ENCODE measurements at places on chromosomes 2 and 18.

- no peak for DNase-seq
Observed at GRCh38 chr2:196954001-196954400, 27.5 kb upstream of the PGAP1 start.

DNA sequence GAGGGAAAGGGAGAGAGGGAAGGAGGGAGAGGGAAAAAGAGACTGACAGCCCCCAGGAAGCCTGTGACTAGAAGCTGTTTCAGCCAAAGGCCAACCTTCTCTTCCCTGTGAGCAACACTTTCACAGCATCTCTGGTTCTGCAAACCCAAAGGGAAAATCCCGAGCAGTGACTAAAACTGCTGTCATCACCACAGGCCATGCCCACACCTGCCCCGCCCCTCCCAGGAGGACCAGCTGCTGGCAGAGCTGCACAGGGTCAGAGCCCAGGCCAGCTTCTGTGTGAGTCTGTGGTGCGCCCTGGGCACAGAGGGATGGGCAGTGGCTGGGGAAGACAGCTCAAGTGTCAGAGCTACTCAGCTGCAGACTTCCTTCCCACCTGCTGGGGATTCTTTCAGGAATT lies 64.9 kb upstream of the OTOS start:
- DNase-seq: peak; percentile 60

DNA sequence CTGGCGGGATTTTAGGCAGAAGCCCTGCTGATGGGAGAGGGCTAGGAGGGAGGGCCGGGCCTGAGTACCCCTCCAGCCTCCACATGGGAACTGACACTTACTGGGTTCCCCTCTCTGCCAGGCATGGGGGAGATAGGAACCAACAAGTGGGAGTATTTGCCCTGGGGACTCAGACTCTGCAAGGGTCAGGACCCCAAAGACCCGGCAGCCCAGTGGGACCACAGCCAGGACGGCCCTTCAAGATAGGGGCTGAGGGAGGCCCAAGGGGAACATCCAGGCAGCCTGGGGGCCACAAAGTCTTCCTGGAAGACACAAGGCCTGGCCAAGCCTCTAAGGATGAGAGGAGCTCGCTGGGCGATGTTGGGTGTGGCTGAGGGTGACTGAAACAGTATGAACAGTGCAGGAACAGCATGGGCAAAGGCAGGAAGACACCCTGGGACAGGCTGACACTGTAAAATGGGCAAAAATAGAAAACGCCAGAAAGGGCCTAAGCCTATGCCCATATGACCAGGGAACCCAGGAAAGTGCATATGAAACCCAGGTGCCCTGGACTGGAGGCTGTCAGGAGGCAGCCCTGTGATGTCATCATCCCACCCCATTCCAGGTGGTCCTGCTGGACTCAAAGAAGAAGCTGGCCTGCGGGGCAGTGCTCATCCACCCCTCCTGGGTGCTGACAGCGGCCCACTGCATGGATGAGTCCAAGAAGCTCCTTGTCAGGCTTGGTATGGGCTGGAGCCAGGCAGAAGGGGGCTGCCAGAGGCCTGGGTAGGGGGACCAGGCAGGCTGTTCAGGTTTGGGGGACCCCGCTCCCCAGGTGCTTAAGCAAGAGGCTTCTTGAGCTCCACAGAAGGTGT lies 8.5 kb downstream of the PROC start:
- no peak for DNase-seq

DNA sequence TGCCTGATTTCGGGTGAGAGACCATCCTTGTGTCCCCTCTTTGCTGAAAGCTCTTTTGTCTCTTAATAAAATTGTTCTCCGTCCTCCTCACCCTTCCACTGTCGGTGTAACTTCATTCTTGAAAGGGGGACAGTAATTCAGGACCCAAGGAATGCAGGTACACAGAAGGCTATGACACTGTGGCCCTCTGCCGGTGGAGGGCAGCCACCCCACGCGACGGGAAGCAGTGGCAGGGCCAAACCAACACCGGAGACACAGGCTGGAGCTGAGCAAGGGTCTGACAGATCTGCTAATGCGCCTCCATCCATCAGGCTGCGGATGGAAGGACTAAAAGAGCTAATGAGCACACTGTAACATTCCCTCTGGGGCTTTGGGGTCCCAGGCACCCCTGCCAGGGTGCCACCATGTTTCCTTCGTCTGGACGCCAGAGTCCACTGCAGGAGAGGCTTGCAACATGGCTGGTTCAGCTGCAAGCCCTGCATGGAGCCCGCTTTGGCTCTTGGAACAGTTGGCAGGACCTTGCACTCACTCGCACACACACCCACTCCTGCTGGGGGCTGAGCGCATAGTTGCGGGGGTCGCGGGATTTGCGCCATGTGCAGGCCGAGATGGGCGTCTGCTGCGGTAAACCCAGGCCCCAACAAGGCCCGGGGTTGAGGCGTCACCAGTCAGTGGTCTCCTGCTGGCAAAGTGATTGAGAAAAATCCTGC lies 544.1 kb upstream of the CDH7 start:
- DNase-seq: no peak

GRCh38 chr2:54419388-54419787 lies 36.7 kb upstream of the SPTBN1 start:
- DNase-seq: peak; percentile 41

GRCh38 chr2:79219383-79219988 lies 59.9 kb upstream of the REG3A start:
- peak; percentile 36 for DNase-seq

- peak; percentile 7 for DNase-seq
Observed at GRCh38 chr2:233433794-233434193, 79.5 kb downstream of the DGKD start.

Data from amniotic epithelial cell (primary cell).